Uterus (tissue), 4 donors: ENCODE measurements at places on chromosomes 11 and 22. TPM values are rescaled to one million over a fixed set of nuclear protein-coding genes. Genes with fewer than 3 reads are reported as not detected.

- DNase-seq, result no peak
These were observed 62.0 kb downstream of the GGTLC2 start for GRCh38 chr22:22706253-22706915.

- DNase-seq, result no peak
These were observed 1.9 kb downstream of the CLTCL1 start for GRCh38 chr22:19289475-19290161.

DNA sequence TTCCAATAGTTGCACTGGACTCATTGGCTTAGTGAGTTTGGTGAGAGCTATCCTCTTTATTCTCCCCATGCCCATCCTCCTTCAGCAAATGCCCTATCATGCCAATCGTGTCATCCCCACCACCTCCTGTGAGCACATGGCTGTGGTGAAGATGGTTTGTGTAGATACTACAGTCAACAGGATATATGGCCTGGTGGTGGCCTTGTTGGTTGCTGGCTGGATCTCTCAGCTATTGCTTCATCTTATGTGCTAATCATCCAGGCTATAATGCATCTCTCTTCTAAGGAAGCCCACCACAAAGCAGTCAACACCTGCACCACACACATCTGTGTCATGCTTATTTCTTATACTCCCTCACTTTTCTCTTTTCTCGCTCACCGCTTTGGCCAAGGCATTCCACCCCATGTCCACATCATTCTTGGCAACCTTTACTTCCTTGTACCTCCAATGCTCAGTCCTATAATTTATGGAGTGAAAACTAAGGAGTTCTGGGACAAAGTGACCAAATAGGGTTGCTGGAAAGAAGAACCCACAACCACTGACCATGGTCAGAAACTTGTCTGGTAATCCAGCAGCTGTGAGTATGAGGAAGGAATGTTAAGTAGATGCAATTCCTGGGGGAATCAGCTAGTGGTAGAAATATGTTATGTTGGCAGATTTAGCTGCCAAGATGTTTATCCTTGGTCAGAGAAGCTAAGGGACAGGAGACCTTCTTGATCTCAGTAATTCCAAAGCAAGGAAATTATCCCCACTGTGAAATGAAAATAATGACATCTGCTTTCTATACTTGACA is 16.3 kb upstream of the OR56B1 start:
- DNase-seq, result no peak

DNA sequence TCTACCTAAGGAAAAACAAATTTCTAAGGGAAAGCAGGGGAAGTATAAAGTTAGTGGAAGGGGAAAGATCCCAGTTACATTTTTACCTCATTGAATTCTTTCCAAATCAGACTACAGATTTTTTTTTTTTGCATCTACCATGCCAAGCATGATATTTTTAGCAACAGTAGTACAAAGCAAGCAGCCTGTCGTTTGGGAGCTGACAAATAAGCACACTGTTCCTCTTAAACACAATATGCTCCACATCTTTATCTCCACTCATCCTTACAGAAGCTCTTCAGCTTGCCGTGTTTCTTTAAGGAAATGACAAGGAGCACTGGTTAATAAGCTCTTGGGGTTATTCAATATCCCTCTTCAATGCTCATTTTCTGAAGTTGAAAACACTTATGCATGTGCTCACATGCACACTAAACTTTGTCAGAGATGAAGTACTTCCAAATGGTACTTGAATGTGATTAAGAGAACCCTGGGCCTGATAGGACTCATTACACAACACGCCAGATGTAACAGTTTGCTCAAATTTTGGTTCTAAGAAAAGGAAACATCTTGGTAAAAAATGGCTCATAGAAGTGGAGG is 53.8 kb downstream of the PAX6 start:
- DNase-seq, result no peak

GRCh38 chr11:61164606-61165424 is 3.6 kb upstream of the VPS37C start:
- no peak for DNase-seq

DNA sequence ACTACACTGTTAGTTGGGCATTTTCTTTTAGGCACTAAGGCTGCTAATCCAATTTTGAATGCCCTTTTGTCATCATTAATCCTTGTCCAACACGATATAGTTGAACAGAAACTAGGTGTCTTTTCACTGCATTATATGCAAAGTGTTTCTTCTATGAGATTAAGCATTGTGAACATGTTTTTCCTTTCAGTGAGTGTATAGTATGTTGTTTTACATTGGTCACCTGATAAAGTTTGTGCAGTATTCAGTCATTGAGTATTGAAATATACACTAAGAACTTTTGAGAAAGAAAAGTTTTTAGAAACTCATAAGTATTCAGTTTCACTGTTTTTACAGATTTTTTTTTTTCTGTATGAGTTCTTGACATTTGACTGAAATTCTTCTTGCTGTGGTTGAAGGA is 59.0 kb downstream of the ZC3H12C start:
- DNase-seq, result no peak

Gene SCO2
- not detected for total RNA-seq

Gene KLHDC7B
- not detected for total RNA-seq

Gene PGR
- 35.2 TPM for total RNA-seq

Gene KMT5B
- 108 TPM for total RNA-seq

Gene RAB39A
- total RNA-seq, result 0.26 TPM

Gene DMC1
- not detected for total RNA-seq

Gene WT1
- 125 TPM for total RNA-seq
